ENCODE measurements at places on chromosomes 2 and 18.

DNA sequence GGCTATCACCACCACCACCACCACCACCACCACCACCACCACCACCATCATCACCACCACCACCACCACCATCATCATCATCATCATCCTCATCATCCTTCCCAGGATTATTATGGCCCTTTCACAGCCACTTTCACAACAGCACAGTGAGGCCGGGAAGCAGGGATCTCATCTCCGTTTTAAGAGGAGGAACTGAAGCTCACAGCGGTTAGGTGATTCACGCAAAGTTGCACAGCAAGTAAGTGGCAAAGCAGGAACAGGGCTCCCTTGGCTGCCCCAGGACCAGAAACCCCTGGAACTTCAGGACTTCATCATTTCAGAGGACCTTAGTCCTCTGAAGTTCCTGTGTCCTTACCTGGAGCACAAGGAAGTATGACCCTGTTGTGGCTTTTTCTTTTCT, 26.8 kb downstream of the MRPL35 start:
- no peak for DNase-seq

- no peak for DNase-seq
Observed at GRCh38 chr18:62381373-62381772, 56.3 kb downstream of the TNFRSF11A start.

GRCh38 chr2:151078889-151079288, 182.8 kb downstream of the RBM43 start:
- DNase-seq: no peak

DNA sequence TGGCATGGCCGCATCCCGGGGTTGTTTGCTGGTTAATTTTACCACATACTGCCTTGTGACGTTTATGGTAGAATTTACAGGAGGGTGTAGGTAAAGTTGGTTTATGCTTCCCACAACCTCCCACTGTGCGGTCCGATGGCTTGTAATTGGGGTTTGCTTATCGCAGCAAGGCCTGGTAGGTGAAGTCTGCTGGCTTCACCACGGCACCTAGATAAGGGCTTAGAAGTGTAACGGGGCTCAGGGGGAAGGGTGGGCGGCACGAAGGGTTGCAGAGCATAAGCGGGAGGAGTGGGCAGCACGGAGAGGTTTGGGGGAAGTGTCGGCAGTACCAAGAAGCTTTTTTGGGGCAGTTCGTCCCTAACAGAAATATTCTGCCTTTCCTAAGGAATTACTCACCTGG, 39.0 kb upstream of the TMEM131 start:
- DNase-seq: no peak

GRCh38 chr2:144643537-144644336, 123.8 kb upstream of the ZEB2 start:
- DNase-seq: no peak

GRCh38 chr2:47561906-47562305, 158.9 kb downstream of the MSH2 start:
- no peak for DNase-seq

DNA sequence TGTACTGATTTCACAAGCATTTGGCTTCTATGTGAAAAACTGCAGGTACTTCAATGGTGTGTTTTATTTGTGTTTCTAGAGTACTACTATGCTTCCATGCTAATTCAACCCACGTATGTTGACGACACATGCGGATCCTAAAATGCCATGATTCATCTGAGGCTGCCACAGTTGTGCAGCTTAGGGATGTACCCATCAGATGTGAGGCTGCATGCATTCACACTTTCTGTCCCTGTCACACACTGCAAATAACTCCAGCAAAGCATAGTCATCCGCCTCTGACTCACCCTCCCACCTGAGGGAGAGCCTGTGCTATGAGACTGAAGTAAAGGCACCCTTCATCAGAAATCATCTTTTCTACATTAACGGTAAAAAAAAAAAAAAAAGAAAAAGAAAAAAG, 22.1 kb upstream of the SERTAD2 start:
- DNase-seq: peak; percentile 63
